Urinary bladder (tissue), 4 donors: ENCODE measurements at places on chromosomes 2 and 18. TPM values are rescaled to one million over a fixed set of nuclear protein-coding genes. Genes with fewer than 3 reads are reported as not detected.

- DNase-seq, result no peak
Observed at GRCh38 chr2:180656455-180656847, 324.0 kb upstream of the UBE2E3 start.

GRCh38 chr2:139622691-139623090, 842.5 kb upstream of the NXPH2 start:
- DNase-seq, result no peak

DNA sequence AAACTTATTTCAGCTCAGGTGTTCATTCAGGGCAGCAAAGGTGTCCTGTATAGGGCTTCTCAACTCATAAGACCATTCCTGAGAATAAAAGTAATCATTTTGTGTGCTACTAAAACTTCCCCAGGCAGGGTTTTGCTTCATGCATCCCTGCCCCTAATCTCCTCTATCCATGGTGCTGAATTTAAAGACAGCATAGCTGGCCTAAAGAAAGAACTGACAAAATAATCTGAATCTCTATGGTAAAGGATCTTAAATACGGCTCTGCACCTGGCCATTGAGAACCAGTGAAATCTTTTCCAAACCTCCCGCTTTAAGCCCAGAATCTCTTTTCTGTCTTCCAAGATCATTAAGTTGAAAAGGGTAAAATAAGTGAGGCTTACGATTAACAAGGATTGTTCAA, 292.1 kb upstream of the KLHL29 start:
- DNase-seq, result no peak

DNA sequence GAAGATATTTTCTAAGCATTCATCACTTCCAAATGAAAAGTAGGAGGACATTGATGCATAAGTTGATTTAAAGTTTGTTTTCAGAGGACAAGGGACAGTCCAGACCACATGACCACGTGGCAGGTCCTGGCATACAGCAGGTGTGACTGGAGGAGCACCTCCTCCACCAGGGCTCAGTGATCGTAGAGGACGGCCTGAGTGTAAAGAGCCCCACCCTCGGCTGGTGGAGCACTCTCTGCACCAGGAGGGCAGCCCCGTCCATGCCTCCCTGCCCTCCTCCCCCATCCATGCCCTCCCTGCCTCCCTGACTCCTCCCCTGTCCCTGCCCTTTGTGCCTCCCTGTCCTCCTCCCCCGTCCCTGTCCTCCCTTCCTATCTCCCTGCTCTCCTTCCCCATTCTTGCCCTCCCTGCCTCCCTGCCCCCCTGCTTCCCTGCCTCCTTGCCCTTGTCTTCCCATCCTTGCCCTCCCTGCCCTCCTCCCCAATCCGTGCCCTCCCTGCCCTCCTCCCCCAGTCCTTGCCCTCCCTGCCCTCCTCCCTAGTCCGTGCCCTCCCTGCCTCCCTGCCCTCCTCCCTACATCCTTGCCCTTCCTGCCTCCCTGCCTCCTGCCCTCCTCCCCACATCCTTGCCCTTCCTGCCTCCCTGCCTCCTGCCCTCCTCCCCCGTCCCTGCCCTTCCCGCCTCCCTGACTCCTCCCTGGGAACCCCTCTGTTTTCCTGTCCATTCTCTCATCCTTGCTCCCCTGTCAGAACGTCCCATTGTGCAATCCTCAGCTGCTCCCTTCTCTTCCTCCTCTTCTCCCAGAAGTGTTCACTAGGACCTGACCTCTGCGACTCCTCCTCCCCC, 47.9 kb downstream of the ANKMY1 start:
- no peak for DNase-seq

DNA sequence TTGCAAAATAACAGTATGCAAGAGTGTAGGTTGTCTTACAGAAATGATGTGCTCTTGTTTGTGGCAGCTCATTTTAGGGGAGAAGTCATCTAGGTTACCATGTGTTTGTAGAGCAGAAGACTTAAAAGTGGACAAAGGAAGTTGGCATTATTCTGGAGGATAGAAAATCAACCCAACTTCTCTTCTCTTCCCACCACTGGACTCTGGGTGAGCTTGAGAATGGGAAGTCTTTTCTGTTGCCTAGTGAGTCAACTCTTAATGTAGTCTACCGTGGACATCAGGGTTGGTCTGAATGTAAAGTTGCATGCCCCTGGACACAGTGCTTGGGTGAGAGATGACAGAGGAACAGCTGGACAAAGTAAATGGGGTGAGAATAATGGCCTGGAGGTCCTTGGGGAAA, 98.3 kb downstream of the FMNL2 start:
- DNase-seq, result no peak

DNA sequence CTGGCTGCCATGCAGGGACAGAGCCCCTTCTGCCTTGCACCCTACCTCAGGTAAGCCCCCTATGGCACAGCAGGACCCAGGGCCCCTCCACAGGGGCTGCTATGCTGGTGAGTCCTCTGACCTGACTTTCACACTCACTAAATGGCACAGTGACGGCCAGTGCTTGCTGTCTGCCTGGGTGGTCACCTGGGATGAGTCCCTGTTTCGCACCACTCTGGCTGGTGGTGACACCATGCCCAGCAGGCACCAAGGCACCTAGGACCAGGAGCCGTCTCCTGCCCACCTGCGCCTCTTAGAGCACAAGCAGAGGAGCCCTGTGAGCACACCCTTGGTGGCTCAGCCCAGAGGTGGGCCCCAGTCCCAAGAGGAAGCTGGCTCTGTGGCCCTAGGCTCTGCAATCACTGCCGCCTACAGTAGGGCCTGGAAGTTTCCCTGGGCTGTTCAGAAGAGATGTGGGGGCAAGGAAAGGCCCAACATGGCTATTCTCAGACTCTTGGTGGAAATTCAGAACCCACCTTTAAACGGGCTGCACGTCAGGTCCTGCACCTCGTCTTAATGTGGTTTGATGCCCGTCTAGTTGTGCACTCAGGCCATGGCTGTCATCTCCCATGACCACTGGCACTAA, 96.0 kb downstream of the PLB1 start:
- no peak for DNase-seq

- no peak for DNase-seq
Observed at GRCh38 chr2:104340162-104340561, 513.8 kb upstream of the POU3F3 start.

DNA sequence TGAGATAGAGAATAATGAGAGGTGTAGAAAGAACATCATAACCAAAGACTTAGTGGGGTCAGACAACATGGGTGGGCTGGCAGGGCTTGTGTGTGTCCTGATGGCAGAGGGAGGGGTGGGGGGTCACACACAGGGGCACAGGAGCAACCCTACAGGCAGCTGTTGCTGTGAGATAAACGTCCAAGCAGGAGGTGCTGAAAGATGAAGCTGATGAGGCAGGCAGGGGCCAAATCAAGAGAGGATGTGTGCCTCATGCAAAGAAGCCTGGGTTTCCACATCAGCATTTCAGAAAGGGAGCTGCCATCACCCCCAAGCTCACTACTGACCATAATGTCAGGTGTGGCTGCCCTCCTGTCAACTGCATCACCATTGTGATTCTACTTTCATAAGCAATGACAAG, 16.0 kb upstream of the SKA1 start:
- DNase-seq, result no peak

DNA sequence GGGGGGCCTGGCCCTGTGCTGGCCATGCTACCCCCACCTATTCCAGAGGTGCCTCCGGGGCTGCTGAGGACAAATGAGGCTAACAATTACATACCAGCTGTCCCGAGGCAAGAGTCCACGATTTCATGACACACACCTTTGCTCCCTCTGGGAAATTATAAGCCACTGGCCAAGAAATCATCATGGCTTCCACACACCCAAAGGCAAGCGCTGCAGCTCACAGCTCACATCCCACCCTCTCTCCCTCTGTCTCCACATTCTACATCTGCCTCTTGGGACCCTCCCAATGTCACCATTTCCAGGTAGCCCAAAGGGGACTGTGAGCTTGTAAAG, 134.4 kb downstream of the HDAC4 start:
- DNase-seq, result no peak

DNA sequence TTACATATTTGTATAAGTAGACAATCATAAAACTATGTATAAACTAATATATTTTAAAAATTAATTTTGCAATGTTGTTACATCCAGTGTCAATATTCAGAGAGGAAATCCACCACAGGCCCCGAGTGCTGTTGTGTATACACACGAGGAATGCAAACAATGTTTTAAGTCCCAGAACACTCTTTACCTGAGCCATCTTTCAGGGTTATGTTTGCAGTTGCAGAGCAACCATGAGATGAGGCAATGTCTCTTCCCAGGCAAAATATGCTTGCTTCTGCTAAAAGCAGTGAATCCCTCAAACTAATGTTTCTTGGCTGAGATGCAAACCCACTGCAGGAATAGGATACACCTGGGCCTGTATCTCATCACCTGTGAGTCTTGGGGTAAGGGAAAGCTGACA, 91.3 kb downstream of the ASXL2 start:
- no peak for DNase-seq

DNA sequence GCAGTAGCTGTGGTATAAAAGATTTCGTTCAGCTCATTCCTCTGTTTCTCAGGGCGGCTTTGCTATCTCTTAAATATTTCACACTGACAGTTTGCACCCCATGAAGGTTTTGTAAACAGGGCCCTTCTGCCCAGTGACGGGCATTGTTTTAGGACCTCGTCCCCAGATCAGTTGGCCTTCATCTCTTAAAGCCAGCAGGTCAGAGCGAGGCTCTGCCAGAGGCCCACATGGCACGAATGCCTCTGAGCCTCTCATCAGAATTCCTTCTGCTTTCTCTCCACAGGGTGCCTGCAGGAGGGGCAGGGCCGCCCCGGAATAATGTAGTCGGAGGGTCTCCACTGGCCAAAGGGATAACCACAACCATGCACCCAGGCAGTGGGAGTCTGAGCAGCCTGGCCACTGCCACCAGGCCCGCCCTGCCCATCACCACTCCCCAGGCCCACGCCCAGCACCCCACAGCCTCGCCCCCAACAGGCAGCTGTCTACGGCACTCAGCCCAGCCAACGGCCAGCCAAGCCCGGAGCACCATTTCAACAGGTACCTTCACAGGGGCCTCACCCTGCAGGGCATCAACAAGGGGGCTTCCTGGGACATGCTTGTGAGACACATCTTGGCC, 177.0 kb downstream of the SEPTIN10 start:
- DNase-seq, result no peak

DNA sequence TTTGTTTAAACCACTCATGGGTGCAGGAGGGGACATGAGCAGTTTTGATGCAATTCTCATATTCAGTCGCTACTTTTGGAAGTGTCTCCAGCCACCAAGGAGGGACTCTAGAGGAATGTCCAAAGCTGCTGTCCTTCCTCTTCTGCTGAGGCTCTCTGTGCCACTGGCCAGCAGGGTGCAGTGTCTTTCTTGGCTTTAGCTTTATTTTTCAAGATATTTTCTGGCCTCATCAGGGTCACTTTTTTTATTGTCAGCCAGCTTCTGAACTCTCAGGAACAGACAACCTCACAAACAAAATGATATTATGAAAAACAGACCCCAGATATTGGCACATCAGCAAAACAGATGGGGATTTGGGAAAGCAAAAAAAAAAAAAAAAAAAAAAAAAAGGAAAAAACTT, 289.3 kb upstream of the ZSWIM2 start:
- DNase-seq, result no peak

DNA sequence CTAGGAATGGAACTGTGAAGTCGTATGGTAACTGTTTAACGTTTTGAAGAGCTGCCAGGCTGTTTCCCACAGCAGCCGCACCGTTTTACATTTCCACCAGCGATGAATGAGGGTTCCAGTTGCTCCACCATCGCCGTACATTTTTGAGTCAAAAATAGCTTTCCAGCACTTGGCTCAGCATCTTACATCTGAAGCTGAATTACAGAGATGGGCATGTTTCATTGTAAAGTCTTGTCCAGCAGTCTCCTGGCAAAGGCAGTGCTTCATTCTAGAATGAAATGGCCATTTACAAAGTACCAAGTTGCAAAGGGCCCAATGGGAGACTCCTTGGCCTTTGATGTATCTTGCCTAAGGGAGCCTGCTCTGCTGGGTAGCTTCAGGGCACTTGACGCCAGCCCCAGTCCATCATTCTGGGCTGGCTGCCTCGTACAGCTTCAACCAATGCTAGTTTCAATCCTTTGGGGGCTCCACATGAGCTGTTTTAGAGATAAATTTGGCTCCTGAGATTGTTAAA, 45.1 kb downstream of the ATIC start:
- no peak for DNase-seq

GRCh38 chr2:216650626-216651257, 17.5 kb downstream of the IGFBP2 start:
- no peak for DNase-seq

- no peak for DNase-seq
Observed at GRCh38 chr2:238352361-238352760, 32.0 kb downstream of the TRAF3IP1 start.

DNA sequence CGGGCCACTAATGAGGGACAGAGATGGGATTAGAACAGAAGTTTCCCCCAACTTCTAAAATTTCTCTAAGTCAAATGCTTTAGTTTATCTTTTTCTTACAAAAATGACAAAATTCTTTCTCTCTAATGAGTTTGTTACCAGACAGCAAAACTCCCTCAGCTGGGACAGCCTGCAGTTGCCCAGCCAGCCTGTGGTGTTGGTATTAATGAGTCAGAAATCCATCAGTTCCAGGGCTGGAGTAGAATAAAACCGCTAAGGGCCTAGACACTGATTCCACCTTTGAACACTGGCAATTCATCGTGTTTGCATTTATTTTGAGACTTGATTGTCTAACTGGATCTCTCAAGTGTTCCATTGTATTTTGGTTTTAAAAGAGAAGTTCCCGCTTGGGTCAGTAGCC, 38.3 kb upstream of the SMAD2 start:
- DNase-seq, result no peak

DNA sequence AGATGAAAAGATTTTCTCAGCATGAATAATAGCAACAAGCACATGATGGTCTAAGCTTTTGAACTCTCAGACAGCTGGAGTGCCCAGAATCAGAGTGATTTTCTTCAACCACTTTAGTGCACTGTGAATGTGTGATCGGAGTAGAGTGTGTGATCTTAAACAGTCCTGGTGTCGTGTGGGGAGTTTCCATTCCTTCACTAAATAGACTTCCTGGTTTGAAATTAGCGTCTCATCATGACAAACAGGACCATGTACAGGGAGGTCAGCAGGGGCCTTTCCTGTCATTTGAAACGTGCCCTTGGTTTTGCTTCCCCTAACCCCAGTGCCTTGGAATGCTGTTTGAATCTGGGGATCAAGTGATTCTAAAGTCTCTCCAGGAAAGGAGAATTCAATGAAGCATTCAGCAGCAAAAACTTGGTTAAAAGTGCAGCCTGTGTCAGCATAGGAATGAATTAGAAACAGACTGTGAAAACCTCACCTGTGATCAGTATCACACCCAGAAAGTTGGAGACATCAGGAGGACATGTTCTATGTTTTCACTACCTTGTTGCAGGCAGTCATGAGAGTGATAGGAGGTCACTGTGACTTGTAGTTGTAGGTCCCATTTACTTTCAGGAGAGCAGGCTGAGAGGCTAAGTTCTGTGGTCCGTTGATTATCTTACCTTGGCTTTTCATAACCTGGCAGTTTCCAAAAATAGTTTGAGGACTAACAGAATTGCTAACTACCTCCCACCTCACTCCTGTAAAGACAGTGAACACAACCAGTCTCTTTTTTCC, 400.3 kb downstream of the MTX2 start:
- DNase-seq, result no peak

PCARE gene
- 0.25 TPM for polyA plus RNA-seq

MFSD6 gene
- polyA plus RNA-seq, result 19.3 TPM

DUSP19 gene
- polyA plus RNA-seq, result 2.9 TPM

RGPD4 gene
- polyA plus RNA-seq, result 0.03 TPM

VWC2L gene
- polyA plus RNA-seq, result not detected

ATP6V1C2 gene
- 0.56 TPM for polyA plus RNA-seq

MROH2A gene
- 7.3 TPM for polyA plus RNA-seq

VIL1 gene
- polyA plus RNA-seq, result 0.08 TPM

LIMS3 gene
- 1.1 TPM for polyA plus RNA-seq

QPCT gene
- polyA plus RNA-seq, result 11.4 TPM

PRSS56 gene
- polyA plus RNA-seq, result not detected

SIX3 gene
- polyA plus RNA-seq, result not detected

MC4R gene
- 0.08 TPM for polyA plus RNA-seq
